AG09309 (cell line): ENCODE measurements at places on chromosomes 11 and 22.

- no peak for DNase-seq
Measured at GRCh38 chr11:117528097-117528721, 200.6 kb downstream of the CEP164 start.

GRCh38 chr22:42752230-42752746, 31.6 kb upstream of the A4GALT start:
- no peak for DNase-seq

- DNase-seq, result no peak
Measured at GRCh38 chr22:50401907-50402306, 58.8 kb downstream of the PPP6R2 start.

DNA sequence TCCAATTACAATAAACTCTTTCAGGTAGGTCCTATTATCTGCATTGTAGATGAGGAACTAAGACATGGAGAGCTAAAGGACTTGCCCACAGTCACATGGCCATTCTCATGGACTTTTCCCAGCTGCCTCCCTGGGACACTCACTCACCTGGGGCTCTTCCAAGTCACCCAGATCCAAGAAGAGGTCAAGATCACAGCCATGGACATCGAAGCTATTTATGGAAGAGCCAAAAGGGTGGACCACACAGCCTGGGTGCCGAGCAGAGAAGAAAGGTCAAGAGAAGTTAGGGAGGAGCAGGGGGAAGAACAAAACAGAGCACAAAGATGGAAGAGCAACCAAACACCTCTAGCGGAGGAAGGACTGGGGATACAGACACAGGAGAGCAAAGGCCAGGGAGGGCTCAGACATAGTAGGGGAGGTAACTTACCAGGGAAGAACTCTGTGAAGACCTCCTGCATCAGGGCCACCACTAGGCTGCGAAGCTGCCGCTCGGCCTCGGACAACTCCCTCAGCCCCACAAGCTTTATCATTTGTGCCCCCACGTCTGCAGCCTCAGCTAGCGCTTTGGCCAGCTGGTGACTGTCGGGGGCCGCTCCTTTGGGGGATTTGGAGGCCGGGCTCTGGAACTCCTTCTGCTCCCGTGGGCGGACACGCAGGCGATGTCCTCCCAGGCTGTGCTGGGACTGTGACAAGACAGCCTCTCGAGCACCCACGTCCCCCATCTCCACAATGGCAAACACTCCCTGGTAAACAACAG, 7.4 kb upstream of the EEF1G start:
- no peak for DNase-seq

DNA sequence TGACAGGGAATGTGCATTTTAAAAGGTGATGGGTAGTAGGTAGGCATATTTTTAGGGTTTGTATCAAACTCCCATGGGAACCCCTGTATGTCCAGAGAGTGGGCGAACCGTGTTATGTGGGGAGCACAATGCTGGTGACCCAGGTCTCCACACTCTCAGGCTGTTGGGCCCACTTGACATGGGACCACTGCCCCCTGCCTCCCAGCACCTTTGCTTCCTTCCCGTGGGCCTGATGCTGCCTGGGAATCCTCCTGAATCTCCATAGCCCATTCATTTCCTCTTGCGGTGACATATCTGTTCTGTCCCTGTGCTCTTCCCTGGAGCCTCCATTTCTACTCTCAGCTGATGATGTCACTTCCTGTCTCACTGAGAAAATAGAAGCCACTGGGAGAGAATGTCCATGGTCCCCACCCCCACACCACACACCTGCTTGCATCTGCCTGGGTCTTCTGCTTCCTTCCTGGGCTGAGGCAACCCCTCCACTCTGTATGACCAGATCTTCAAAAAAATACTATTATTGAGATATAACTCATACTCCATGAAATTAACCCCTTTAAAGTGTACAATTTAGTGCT, 55.8 kb upstream of the THY1 start:
- DNase-seq, result no peak

GRCh38 chr11:46120346-46121300, 631 bp downstream of the PHF21A start:
- DNase-seq, result no peak

DNA sequence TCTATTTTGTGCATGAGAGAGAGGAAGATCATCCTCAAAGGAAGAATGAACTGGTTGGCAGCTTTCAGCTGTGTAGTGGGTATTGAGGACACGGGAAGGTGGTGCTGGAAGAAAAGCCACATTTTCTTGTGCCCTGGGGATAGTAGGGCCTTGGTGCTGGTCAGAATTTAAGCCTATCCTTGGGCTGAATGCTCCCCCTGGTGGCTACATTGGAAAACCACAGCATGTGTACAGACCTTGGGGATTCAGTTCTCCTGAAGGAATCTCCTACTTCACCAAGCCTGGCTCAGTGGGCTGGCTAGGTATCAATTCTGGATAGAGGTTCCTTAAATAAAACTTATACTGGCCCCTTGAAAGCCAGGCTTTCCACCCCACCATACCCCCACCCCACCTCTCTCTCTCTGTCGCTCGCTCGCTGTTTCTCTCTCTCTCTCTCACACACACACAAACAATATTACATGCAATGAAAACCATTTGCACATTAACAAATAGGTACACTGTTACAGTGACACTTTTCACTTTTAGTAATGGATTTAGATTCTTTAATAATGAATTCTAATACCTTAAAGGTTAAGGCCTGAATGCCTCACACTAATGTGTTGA, 2.8 kb upstream of the OR51M1 start:
- no peak for DNase-seq

DNA sequence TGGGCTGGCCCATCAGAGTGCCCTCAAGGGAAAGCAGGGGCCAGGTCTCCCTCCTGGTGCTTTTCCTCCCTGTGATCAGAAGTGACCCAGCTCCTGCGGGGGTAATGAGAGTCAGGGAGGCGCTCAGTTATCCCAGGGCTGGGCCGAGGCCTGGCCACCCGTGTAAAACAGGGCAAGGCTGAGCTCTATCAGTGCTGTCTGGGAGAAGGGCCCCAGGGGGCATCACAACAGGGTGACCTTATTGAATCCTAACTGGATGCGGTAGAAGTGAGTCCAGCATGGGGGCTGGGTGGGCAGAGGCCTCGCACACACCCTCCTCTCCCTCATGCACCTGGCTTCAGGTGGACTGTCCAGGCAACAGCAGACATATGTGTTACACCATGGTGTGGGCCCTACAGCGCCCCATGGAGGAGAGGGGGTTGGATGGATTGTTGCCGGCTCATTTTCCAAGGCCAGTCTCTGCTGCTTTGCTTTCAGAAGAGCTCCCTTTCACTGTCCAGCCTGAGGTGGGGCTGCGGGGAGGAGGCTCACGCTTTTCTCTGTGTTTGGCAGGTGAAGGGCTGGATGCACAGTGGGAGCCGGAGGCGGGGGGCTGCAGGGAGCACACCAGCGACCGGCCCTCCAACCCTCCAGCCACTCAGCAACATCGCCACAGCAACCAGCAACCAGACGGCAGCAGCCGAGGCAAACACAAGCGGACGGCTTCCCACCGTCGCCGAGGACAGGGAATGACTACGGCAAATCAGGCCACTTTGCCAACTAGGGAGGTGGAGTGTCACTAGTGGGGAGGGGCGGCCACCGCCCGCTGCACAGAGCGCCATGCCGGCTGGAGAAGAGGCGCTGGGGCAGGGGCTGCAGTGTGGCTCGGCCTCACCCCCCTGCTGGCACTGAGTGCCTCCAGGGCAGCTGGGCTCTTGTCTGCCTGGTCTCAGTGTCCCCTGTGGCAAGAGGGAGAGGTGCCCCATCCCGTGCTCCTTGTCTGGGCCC, 24.7 kb downstream of the GNAZ start:
- no peak for DNase-seq

GRCh38 chr11:116918925-116919655, 81.7 kb upstream of the APOA1 start:
- no peak for DNase-seq

- DNase-seq, result no peak
Measured at GRCh38 chr11:65205602-65205967, 23.9 kb downstream of the CAPN1 start.

DNA sequence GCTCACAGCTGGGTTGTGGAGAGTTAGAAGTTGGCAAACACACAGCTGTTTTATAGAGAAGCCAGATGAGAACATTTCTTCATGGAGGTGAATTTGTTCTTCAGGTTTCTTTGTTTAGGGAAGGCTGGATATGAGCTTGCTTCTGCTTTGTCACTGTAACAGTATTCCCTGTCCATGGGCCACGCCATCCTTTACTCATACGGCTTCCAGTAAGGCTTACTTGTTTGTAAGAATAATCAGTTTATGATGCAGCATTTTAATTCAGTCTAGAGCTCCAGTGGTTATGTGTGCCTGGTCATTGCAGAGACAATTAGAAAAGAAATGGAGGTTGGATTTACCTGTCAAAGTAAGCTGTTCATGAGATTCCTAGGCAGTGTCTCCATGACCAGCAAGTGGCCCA, 131.8 kb downstream of the TRIM44 start:
- no peak for DNase-seq

DNA sequence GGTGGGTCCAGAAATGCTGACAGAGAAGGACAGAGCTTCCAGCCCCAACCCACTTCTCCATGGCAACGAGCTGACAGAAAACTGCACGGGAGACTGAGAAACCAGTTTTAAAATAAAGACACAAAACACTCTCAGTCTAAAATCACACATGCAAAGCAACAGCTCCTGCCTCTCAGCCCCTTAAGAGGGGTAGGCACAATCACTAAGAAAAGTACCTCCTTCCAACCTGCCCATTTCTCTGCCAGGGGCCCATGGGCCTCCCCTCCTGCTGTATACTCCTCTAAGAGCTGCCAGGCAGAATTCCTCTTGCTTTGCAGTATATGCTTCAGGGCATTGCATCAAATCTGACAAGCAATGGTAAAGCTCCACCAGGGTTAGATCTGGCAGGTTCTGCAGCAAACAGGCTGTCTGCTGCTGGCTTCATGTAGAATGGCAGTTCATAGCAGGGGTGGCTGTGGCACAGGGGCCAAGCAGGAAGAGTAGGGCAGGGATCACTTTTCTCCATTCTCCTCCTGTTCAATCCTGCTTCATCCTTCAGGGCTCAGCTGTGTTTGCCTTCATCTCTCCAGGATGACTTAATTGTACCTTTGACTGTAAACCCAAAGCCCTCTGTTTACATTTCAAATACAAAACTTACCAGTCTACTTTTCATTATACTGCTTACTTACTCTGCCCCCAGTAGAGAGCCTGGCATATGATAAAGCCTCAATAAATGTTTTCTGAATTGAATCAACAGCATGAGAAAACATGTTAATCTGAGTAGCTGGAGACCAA, 77.7 kb downstream of the KCNC1 start:
- DNase-seq, result no peak

GRCh38 chr11:5534046-5534445, 14.3 kb downstream of the OR52H1 start:
- no peak for DNase-seq

DNA sequence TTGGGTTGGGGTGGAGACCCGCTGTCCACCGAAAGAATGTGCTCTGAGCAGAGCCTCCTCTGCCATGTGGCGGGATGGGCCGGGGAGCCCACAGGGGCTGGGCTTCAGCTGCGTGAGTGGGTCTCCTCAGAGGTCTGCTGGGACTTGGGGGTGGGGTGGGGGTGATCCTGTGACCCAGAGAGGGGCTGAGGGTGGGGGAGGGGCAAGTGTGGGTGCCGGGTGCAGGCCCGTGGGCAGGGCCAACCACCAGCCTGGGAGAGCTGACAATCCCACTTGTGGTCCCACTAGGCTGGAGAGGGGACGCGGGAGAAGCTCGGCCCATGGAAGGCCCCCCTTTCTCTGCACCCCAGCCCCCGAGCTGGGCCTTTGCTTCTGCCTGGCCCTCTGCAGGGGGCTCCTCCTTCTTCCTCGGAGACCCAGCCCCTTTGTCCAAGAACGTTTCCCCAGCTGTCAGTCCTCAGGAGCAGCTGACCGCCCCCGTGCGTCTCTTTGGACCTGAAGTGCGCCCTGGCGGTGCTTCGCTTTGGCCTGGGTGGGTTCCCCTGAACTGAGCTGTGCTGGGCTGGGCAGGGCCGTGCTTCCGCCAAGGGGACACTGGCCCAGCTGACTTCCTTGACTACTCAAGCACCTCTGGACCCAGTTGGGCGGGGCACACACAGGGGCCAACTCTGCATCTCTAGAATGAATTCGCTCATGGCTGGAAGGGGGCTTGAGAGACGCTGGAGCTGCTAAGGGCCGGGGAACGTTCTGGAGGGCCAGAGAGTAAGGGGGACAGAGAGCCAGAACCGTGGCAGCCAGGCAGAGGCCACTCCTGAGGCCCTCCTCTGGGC, 30.2 kb downstream of the OSBPL5 start:
- no peak for DNase-seq

DNA sequence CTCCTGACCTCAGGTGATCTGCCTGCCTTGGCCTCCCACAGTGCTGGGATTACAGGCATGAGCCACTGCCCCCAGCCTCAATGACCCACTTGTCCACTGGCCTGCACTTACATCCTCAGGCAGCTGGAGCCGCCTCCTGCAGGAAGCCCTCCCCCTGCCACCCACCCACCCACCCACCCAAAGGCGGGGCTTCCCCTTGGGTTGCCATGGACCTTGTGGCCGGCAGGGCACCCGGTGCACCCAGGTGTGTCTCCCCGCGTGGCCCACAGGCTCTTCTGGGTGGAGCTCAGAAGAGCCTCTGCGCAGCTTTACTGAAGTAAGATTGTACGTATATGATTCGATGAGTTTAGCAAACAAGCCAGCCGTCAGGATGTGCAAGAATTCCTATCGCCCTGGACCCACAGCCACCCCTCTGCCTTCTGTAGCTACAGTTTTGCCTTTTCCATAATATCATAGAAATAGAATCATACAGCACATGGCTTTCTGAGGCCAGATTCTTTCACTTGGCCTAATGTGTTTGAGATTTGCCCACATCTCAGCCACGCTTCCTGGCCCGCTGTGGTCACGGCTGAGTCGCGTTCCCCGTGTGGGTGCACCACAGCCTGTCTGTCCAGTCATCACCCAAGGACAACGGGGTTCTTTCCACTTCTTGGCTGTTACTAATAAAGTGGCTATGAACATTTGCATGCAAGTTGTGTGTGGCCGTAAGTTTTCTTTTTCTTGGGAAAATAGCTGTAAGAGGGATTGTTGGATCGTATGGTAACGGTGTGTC, 5.3 kb upstream of the BRSK2 start:
- DNase-seq, result no peak

DNA sequence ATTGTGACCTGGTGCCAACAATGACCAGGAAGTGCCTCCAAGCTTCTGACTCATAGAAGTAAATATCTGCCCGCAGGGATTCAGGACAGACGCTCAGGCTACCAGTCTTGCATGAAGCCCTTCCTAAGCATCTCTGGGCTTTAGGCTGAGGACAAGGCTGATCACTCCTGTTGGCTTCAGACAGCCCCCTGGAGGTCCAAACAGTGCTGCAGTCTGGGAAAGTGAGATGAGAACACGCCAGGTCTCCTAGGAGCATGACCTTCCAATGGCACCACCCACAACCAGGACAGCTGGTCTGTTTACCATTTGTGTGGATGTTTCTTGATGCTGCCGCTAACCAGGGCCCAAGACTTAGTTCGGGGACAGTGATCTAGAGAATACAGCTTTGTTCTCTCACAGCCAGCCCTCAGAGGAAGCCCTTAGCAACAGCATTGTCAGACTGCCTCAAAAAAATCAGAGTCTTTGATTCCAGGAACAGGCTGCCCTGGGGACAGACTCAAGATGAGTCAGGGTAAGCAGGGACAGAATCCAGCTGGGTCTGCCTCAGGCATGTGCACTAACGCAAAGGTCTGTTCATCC, 111.2 kb downstream of the ZNF280B start:
- no peak for DNase-seq

- DNase-seq, result no peak
Measured at GRCh38 chr11:96023275-96023674, 99.4 kb upstream of the MTMR2 start.

- DNase-seq, result no peak
Measured at GRCh38 chr11:115325523-115325922, 178.7 kb downstream of the CADM1 start.
